Colonic mucosa (tissue), 4 donors: ENCODE measurements at places on chromosomes 7 and 10. TPM values are rescaled to one million over a fixed set of nuclear protein-coding genes. Genes with fewer than 3 reads are reported as not detected.

DNA sequence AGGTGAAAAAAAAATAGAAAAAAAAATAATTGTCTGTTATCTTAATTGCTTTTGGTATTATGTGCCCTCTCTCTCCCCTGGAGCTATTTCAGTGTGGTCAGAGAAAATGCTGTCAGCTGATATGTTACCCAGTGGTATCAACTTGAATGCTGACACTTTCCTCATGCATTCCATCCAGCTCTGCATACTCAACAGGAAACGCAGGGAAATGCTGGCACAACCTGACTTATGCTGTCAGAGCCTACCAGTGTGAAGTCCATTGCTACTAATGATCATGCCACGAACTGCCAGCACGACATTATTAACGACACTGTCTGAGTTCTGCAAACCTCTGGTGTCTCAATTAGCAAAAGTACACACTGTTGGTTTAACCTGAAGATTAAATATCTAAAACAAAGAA, 182.8 kb downstream of the ZWINT start:
- no peak for DNase-seq

GRCh38 chr10:123555616-123556015, 110.5 kb upstream of the GPR26 start:
- no peak for DNase-seq

GRCh38 chr7:36507475-36508440, 118.1 kb downstream of the ANLN start:
- no peak for DNase-seq

- DNase-seq, result no peak
Observed at GRCh38 chr7:4714767-4715409, 32.8 kb downstream of the FOXK1 start.

- DNase-seq, result no peak
Observed at GRCh38 chr10:103820101-103821062, 35.0 kb downstream of the SH3PXD2A start.

GRCh38 chr10:129120441-129120840, 346.6 kb upstream of the MGMT start:
- no peak for DNase-seq

The PPP1R17 gene
- total RNA-seq, result not detected

The GPR85 gene
- total RNA-seq, result 0.15 TPM

GRCh38 chr10:99555825-99556523, 23.2 kb downstream of the NKX2-3 start:
- no peak for DNase-seq

- DNase-seq, result no peak
Observed at GRCh38 chr7:38625866-38626265, 5.3 kb downstream of the AMPH start.

DNA sequence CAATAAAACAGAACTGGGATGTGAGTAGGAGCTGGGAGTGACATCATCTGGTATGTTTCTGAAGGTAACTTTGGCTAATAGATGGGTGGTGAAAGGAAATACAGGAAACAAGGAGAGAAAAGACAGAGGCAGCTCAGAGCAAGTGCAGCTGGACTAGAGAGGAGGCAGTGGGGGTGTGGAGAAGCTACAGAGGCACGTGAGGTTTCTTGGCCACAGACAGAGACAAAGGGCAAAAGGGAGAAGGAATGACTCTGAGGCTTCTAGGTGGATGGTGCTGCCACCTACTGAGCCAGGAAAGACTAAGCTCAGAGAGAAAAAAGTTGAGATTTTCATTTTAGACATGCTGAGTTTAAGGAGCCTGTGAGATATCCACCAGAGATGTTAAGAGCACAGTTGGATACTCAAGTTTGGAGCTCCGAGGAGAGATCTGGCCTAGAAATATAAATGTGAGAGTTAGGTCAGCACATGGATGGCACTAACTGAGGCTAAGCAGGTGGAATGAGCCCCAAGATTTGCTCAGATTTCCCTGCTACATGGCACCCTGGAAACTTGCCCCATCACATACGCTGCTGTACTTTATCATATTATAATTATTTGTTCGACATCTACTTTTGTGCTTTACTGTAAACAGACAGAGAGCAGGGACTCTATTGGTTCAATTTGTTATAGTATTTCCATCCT, 293.0 kb upstream of the IMMP2L start:
- DNase-seq, result peak; percentile 69

The RASA4 gene
- total RNA-seq, result 16.7 TPM

GRCh38 chr7:138662076-138662990, 38.8 kb downstream of the SVOPL start:
- no peak for DNase-seq

The CXCL12 gene
- total RNA-seq, result 17.5 TPM

The PCLO gene
- 6.9 TPM for total RNA-seq

DNA sequence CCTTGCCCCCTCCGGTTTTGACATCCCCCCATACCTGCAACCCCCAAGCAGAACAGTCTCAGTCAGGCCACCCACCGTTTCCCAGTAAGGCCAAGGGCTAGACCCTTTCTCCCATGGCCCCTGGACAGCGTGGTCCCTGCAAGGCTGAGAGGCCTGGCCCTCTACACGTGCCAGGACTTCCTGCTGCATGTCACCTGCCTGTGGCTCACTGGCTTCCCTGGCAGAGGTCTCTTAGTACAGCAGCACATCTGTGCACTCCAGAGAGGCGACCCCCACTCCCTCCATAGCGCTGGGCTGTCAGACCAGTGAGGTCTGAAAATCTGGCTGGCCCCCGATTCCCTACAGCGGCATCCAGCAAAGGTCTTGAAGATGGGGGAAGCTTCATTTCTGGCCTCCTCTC, 26.4 kb upstream of the JAKMIP3 start:
- no peak for DNase-seq

The SPDYE1 gene
- not detected for total RNA-seq

DNA sequence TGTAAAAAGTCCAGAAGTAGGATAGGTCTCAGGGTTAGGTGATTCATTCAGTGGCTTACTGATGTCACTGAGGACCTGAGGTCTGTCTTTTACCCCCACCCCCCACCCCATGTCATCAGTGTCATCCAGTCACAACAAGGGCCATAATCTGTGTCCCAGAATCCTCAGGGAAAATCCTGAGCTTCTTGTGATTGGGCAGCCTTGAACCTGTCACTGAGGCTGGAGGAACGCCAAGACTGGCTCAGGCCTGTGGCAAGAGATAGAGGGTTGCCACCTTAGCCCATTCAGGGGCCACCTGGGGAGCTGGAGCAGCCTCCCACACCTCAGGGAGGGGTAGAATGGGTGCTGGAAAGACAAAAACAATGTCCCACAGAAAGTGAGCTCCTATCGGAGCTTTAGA, 29.7 kb downstream of the NUB1 start:
- no peak for DNase-seq

DNA sequence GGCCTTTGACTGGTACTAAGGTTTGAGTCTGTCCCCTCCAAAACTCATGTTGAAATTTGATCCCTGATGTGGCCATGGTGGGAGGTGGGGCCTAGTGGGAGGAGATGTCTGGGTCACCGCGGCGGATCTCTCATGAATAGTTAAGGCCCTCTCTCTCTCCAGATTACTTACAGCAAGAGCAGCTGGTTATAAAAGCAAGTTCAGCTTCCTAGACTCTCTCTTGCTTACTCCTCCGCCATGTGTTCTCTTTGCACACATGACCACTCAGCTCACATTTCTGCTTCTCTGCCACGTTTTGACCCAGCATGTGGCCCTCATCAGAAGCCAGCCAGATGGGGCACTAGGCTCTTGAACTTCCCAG, 29.9 kb upstream of the ZMIZ1 start:
- no peak for DNase-seq

The ATRNL1 gene
- total RNA-seq, result 0.37 TPM

GRCh38 chr7:147535701-147536111, 1054.9 kb upstream of the C7orf33 start:
- no peak for DNase-seq

- no peak for DNase-seq
Observed at GRCh38 chr7:132441935-132442334, 134.3 kb downstream of the PLXNA4 start.

DNA sequence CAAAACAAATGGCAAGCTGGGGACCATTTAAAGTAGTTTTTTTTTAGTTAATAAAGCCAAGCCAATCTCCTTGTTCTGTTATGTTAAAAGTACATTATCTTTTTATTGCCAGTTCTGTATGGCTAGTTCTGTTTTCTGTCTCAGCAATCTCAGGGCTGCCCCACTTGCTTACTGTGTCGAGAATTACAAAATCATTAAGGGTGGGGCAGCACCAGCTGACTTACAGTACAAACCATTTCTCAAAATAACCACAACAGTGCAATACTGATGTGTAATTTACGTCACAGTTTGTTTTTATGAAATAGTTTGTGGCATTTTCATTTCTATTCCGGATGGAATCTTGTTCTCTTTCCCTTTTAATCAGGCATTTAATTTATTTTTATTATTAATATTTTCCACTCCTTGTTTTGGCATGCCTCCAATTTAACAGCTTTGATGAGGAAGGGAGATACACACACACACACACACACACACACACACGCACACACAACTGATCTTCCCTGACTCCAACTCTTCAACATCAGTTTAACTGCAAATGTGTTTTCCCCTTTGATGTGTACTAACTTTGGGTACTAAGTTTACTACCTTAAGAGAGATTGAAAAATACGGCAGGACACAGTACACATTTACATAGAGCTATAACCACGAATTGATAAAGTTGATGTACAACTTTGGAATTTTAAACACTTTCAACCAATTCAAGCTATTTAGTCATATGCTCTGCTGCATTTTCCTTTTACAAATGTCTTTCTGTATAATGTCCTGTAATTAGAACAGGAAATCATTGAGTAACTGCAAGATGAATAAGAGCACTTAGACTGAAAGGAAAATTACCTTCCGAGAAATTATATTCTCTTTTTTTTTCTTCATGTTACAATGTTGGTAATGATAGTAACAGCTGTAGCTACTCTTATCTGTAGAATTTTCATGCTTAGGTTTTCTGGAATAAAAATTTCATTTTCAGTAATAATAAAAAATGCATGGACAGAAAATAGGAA, 91.5 kb downstream of the ARID5B start:
- DNase-seq, result peak; percentile 62

DNA sequence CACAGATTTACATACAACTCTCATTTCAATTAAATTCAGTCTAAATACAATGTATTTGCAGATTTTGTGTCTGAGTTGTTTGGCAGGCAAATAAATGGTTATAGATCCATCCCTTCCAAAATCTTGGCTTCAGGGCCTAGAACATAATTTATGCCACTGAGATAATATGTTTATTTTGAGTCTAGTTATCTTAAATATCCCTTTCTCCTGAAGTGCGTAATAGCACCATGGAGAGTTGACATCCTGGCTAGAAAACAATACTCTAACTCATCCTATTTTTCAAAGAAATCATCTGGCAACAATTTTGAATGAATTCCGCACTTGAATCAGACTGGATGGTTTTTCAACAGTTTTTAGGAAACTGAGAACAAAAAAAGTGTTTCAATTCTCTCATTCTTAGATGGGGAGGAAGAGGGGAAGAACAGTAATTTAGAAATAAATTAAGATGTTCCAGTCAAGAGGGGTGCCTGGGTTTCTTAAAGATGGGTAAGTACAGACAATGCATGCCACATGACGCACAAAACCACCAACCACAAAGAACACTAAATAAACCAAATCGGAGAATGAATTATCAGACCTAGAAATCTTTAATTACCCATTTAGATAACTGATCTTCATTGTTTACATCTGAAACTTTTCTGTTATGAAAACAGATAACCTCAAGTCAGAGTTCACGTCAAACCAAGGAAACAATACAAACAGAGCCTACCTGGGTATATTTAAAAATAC, 228.7 kb upstream of the PTN start:
- no peak for DNase-seq

The SLC26A3 gene
- total RNA-seq, result 973 TPM

GRCh38 chr7:36735172-36735571, 10.9 kb upstream of the AOAH start:
- no peak for DNase-seq

DNA sequence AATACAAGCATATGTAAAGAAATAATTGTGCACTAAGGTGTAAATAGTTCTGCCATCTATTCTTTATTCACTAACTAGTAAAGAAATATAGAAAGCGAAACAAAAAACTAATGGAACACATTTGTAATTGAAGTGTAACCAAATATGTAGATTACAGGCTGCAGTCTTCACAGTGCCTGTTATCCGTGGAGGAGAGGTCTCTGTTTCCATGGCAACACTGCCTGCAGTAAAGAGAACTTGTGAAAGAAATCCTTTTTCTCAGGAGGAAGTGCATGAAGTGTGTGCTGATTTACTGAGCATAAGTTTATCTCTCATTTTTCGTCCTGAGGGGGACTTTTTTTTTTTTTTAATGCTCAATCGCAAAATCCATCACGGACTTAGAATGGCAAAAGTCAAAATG, 102.5 kb downstream of the APBB1IP start:
- DNase-seq, result no peak

DNA sequence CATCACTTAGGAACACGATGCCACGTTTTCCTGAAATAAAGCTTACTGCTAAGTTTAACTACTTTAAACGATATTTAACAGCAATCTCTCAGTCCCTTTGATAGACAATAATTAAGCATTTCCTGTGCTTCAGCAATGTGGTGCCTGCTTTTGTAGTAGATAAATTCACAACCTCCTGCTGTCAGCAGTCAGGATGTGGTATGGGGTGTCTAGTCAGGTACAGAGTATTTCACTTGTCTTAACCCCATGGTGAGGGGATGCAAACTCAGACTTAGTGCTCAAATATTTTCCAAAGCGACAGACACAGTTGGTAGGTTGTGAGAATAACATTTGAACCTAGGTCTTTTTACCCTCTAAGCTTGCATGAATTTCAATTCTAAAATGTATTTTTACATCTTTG, 526.2 kb upstream of the PFKP start:
- no peak for DNase-seq

DNA sequence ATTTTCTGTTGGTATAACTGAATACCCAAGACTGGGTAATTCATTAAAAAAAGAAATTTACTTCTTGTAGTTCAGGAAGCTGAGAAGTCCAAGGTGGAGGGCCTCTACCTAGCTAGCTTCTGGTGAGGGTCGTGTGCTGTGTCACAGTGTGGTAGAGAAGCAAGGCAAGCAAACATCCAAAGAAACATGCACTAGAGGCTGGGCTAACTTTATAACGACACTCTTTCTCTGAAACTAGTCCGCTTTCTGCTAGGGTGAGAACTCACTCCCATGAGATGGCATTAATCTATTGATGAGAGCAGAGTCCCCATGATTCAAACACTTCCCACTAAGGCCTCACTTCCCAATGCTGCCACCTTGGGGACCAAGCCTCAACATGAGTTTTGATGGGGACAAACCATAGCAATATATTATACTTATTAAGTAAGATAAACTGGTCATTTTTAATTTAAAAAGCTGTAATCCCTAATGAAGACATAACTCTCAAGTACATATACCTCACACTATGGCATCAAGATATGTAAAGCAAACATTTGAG, 50.8 kb downstream of the PHYHIPL start:
- DNase-seq, result no peak

The NPTX2 gene
- total RNA-seq, result 1.6 TPM
